ENCODE measurements at places on chromosomes 13 and 19. TPM values are rescaled to one million over a fixed set of nuclear protein-coding genes. Genes with fewer than 3 reads are reported as not detected.

GRCh38 chr19:39014037-39014436, 18.3 kb downstream of the FBXO27 start:
- DNase-seq: no peak

GRCh38 chr19:29667901-29668341, 2.7 kb downstream of the PLEKHF1 start:
- peak; percentile 66 for DNase-seq

DNA sequence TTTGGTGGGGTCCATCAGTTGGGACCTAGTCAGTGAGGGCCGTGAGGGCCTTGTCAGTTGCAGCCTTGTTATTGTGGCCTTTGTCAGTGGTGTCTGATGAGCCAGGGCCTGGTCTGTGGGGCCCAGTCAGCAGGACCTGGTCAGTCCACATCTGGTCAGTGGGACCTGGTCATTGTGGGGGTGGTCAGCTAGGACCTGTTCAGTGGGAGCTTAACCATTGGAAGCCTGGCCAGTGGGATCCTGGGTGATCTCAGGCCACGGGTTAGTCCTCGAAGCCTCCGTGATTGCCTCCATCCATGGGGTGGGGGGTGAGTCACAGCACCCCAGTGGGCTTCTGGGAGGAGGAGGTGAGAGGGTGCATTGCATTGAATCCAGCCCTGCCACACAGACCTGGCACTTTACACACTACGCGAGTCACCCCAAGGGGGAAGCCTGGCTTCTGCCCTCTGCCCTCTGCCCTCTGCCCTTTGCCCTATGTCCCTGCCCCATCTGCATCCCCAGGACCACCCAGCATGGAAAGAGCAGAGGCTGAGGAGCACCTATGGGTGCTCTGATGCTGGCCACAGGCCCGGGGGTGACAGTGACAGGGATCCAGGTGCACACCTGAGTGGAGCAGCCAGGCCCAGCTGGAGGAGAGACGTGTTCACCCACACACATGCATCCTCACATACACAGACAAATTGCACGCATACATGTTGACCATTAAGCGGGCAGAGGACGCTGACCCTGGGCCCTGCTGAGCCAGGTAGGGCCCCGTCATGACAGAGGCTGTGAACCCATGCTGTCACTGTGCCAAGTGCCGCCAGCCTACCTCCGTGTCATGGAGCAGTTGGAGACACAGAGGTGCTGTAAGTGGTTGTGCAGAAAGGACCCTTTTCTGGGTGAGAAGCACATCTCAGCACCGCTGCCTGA, 59.8 kb upstream of the TPM4 start:
- no peak for DNase-seq

DNA sequence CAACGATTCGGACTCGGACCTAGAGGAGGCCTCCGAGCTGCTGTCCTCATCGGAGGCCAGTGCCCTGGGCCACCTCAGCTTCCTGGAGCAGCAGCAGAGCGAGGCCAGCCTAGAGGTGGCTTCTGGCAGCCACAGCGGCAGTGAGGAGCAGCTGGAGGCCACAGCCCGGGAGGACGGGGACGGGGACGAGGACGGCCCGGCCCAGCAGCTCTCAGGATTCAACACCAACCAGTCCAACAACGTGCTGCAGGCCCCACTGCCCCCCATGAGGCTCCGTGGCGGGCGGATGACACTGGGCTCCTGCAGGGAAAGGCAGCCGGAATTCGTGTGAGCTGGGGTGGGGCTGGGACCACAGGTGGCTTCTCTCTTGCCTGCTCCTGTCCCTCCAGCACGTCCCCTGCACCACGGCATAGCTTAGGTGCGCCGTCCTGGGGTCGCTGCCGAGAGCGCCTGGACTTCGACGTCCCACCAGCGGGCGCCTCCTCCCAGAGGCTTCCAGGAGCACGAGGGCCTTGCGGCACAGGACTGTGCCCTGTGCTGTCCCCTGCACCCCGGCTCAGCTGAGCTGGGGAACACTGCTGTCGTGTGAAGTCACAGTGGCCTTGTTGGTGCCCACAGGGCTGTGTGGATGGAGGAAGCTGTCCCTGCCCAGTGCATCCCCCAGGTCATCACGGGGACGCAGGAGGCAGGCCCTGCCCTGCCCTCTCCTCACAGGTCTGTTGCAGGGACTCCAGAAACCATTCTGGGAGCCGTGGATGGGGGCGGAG, 9.3 kb downstream of the POLR2E start:
- no peak for DNase-seq

DNA sequence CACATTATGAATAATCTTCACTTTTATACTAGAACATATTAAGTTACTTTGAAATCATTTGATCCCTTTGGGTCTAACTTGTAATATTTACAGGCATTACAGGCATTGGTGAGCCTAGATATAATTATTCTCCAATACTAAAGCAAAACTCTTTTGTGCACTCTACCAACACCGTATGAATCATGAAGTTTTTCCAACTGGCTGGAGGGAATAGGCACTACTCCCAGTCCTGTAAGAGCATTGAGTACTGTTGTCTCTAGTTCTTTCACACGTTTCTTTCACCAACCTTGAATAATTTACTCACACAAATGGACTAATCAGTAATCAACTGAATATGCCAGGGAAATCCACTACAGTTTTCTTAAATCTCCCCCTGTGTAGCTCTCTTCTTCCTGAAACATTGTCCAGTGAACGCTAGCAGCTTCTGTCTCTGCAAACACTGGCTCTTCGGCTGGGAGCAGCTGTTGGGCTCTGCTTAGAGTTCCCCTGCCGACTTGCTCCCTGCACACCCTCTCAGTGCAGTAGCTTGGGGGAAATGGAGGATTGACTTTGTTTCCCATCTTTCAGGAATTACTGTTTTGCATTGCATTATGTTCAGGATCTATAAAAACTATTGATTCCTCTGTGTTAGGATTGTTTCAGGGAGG, 476.7 kb downstream of the RFC3 start:
- no peak for DNase-seq

DNA sequence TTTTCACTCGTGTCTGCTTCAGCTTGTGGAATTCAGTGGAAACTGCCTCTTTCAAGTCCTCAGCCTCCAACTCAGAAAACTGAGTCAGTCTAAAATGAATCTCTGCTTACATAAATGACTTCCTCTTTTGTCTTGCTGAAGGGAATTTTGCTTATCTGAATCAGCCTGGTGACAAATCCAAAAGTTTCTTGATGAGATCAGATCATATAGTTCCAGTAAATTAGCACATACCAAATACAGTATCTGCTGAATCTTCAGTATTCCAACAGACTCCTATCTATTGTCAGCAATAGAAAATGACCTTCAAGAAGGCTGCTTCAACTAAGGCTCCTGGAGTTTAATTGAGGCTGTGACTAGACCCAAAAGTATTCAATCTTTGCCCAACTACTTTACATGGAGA, 290.0 kb downstream of the MZT1 start:
- no peak for DNase-seq

GRCh38 chr13:24261566-24261965, 47.8 kb upstream of the C1QTNF9 start:
- peak; percentile 76 for DNase-seq

DNA sequence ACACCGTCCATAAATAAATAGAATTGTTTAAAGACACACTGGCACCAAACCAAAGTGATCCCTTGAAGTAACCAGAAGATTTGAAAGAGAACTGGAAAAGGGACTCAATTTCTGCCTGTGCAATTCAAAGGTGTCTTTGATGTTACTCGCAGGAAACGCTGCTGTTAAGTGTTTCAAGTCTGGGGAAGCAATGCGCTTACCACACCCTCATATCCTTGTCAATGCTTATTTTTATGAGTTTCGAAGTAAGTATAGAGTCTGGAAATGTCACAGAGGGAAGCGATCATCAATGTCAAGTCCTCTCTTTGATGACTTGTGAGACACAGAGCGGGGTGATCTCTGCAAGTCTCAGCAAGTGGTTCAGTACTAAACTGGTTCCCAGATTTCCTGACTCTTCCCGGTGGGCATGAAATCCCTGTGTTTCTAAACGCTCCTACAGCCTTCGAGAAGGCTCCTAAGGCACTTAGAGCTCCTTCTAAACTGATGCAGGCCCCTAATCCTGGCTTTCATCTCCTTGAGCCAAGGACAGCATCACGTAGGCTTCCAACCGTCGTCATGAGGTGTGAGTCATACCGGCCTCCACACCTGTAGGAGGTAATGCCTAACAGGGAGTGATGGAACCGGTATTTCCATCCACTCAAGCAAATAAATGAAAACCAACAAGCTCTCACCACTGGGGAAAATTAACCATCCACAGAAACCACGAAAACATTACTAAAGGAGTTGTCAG, 22.8 kb downstream of the SYDE1 start:
- peak; percentile 45 for DNase-seq

GRCh38 chr19:10782795-10783194, 53.2 kb downstream of the TMED1 start:
- DNase-seq: no peak

Gene MATK
- 17.6 TPM for total RNA-seq

Gene SELENOV
- total RNA-seq: not detected
